Suprapubic skin (tissue), 4 donors: ENCODE measurements at places on chromosomes 5 and 9. TPM values are rescaled to one million over a fixed set of nuclear protein-coding genes. Genes with fewer than 3 reads are reported as not detected.

FRMD3 gene
- total RNA-seq = 7.0 TPM

CCL27 gene
- total RNA-seq = 357 TPM

ZMYND19 gene
- 29.5 TPM for total RNA-seq

SV2C gene
- not detected for total RNA-seq

DNA sequence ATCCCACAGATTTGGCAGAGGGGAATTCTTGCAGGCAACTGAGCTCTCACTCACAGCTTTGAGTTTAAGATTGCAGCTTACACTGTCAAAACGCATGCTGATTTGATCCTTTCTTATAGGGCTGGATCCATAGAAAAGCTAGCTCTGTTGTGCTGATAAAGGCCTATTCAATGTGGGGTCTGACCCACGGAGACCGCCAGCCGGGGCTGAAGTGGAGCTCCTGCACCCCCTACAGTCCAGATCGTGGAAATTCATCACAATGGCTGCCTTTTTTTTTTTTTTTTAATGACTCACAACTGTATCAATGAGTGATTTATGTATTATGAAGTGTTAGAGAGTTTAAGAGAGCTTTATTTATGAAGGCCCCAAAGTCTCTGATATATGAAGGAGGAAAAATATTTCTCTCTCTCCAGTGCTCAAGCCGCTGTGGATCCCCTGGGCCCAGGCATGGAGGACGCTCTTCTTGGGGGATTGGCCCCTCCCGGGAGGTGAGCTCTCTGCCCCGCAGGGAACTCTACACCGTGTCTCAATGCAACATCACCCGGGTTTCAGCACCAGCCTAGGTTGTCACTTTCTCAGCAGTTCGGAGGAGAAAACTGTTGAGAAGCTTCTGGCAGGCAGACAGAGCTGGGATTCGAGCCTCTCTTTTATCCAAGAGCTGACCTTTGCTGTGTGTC lies 700.2 kb downstream of the IRX1 start:
- no peak for DNase-seq
